ENCODE measurements at places on chromosomes 11 and 22.
A peak's percentile ranks its signal among the peaks of the same experiment; 100 is the strongest.

DNA sequence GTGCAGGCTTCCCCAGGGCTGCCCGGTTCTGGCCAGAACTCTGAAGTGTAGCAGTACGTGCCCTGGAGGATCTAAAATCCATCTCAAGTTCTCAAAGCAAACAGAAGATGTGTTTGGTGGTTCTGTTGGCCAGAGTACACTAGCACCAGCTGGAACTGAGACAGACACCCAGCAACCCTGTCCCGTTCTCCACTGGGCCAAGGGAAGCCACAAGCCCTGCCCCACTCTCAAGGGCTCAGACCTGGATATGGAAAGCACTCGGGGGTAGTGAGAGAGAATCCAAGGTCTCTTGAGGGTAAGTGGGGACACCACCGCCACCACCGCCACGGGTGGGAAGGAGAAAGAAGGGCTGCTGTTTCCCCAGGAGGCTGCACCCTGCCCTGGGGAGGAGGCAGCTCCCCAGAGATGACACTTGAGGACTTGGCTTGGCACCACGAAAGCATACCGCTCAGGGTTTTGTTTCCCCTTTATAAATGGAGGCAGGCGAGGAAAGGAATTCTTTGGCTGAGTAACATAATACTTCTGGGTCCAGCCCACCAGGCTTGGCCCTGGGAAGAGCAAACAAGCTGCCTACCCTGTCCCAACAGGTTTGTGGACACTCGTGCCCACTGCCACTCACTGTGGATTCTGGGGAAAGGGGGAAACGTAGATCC is 56.1 kb upstream of the POU2AF1 start:
- no peak for DNase-seq

DNA sequence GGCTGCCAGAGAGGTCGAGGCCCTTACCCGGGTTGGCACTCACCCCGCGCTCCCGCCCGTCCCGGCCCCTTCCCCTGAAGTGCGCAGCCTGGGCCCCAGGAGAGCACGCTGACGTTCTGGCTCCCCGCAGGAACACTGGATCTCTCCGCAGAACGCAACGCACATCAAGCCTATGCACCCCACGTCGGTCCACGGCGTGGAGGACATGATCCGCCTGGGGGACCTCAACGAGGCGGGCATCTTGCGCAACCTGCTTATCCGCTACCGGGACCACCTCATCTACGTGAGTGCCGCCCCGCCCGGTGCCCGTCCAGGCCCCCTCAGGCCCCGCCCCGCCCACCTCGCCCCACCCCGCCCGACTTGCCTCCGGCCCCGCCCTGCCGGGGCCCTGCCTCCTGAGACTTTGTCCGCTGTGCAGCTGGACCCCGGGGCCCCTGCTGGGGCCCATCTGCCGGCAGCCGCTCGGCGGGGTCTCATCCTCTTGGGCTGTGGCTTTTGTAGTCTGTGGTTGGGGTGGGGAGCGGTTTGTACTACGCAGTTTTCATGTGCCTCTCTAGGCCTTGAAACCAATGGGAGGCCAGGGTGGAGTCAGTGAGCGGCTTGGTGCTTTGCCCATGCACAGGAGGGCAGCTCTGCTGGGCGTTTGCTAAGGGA is 19.7 kb downstream of the MYO7A start:
- DNase-seq = no peak

- DNase-seq = peak; percentile 58
These were observed 15.2 kb downstream of the DDX17 start for GRCh38 chr22:38490915-38491314.

- DNase-seq = no peak
These were observed 252.3 kb upstream of the TBCEL start for GRCh38 chr11:120771551-120772060.

GRCh38 chr22:29883045-29883774 is at the start of gene MTMR3:
TSS of gene MTMR3 (plus strand) at chr22:29883174. CDS start at chr22:29971060, 87,886 bp downstream.
- peak; percentile 90 for DNase-seq

DNA sequence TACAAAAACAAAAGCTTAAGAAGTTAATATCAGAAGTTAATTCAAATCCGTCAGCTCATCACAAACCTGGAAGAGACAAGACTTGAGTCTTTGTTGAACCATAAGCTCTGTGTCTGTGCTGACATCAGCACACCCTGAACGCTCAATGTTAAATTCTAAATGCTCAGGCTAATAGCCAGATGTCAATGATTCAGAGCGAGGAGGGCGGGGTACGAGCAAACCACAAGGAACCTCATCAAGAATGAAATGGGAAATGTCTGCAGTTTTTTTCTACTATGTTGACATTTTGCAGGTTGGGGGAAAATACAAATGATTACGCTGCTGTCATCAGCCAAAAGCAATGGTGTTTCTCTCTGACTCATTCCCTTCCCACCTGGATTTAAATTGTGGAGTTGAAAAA is 1057.2 kb downstream of the NTM start:
- DNase-seq = no peak

DNA sequence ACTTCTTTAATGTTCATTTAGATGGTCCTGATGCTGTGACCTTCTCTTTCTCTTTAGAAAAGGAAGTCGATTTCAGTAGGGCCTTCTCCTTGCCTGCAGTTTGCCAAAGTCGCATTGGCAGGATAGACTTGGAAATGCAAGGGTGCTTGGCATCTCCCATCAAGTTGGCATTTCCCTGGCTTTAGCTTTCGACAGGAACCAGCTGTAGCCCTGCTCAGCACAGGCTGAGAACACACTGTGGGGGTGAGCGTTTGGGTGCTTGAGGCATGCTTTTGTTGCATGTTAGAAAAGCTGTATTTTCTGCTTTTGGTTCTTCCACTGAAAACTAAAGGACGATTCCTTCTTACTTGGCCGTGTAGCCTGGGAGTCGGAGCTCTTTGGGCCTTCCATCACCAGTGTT is 37.7 kb downstream of the LDLRAD3 start:
- no peak for DNase-seq

- DNase-seq = no peak
These were observed 20.4 kb upstream of the C11orf87 start for GRCh38 chr11:109401545-109401944.

DNA sequence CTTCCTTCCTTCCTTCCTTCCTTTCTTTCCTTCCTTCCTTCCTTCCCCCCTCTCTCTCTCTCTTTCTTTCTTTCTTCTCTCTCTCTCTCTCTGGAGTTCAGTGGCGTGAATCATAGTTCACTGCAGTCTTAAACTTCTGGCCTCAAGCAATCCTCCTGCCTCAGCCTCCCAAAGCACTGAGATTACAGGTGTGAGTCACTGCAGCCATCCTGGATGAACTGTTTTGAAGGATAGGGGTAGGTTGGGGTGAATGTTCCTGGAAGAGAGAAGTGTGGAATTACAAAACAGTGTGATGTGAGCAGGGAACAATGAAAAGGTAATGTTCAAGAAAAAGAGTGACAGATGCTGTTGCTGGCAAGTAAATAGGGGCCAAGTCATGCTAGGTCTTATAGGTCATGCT is 12.4 kb upstream of the PLET1 start:
- no peak for DNase-seq
